ENCODE measurements at places on chromosomes 5 and 9.

GRCh38 chr5:145943674-145944121, 7.3 kb downstream of the SH3RF2 start:
- no peak for DNase-seq

DNA sequence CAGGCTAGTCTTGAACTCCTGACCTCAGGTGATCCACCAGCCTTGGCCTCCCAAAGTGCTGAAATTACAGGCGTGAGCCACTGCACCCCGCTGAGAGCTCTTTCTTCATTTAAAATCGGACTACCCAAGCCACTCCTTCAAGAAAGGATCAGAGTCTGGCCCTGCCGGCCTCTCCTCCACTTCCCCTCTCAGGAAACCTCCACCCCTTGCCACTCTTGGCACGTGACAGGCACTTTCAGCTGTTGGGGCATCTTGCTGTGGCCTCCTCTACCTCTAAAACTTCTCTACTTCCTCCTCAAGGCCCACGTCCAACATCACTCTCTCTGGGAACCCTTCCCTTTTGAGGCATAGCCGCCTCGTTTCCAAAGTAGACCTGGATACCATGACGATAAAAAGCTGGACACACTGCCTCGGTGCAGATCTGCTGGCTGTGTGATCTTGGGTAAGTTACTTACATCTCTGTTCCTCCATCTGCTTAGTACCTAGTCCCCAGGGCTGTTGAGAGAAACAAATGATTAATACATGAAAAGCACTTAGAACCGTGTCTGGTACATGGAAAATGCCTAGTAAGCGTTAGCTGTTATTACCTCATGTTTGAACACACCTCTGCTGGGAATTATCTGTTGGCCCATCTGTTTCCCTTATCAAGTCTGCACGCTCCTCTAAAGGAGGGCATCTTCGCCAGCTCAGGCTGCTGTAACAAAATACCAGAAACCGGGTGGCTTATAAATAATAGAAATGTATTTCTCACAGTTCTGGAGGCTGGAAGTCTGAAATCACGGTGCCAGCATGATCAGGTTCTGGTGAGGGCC, 55.3 kb downstream of the SMIM23 start:
- DNase-seq, result no peak

GRCh38 chr5:170508036-170508435, 4.2 kb downstream of the KCNIP1 start:
- no peak for DNase-seq

DNA sequence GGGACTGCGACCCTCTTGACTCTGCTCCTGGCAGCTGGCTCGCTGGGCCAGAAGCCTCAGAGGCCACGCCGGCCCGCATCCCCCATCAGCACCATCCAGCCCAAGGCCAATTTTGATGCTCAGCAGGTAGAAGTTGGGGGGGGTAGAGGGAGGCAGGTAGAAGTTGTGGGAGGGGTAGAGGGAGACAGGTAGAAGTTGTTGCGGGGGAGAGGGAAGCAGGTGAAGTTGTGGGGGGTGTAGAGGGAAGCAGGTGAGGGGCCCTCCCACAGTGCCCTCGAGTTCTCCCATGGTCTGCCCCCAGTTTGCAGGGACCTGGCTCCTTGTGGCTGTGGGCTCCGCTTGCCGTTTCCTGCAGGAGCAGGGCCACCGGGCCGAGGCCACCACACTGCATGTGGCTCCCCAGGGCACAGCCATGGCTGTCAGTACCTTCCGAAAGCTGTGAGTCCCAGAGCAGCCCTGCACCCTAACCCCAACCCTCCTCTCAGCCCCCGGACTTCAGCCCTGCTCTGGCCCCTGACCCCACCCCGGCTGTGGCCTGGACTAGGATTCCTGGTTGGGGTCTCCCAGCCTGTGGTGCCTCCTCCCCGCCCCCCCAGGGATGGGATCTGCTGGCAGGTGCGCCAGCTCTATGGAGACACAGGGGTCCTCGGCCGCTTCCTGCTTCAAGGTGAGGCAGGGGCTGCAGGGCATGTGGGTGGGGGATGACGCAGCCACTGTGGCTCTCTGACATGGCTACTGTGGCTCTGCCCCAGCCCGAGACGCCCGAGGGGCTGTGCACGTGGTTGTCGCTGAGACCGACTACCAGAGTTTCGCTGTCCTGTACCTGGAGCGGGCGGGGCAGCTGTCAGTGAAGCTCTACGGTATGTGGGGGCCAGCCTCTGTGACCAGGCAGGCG, 537 bp downstream of the C8G start:
- no peak for DNase-seq

DNA sequence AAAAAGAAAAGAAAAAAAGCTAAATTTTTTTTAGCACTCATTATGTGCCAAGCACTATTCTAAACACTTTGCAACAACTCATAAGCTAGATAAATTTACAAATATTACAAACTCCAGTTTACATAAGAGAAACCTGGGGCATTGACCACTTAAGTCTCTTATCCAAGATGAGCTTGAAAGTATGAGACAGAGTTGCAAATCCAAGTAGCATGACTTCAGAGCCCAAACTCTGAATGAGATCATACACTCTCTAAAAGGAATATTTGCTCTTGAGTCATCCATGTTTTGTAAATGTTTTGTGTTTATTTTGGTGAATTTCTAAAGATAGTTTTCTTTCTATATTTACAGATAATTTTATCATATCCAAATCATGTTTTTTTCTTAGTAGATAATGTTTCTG, 4.0 kb upstream of the SHOC1 start:
- DNase-seq, result no peak
